ENCODE measurements at places on chromosomes 6 and 20. TPM values are rescaled to one million over a fixed set of nuclear protein-coding genes. Genes with fewer than 3 reads are reported as not detected.

GRCh38 chr6:145673504-145673903 is 61.8 kb downstream of the EPM2A start:
- no peak for DNase-seq

GRCh38 chr6:167815296-167815980 is 11.3 kb upstream of the AFDN start:
- no peak for DNase-seq

The RPS6KA2 gene
- 53.7 TPM for total RNA-seq

The TMEM170B gene
- 3.6 TPM for total RNA-seq

GRCh38 chr20:14580418-14581074 is 243.1 kb upstream of the FLRT3 start:
- DNase-seq = no peak

The SNAI1 gene
- 0.78 TPM for total RNA-seq

The LIME1 gene
- total RNA-seq = 14.0 TPM

DNA sequence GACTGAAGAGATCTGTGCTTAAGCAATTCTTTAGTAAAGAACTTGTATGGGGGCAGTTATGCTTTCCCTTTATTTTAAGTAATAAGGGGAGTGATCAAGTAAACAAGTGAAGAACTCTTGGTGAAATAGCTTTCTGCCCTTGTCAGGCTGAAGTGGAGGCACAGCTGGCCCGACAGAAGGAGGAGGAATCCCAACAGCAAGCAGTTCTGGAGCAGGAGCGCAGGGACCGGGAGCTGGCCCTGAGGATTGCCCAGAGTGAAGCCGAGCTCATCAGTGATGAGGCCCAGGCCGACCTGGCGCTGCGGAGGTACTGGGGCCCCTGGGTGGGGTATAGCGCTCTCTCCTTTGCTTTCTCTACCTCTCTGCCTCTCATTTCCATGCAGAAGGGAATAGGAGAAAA is 143.3 kb downstream of the MYO6 start:
- DNase-seq = no peak

The DYNLT2 gene
- total RNA-seq = 3.6 TPM

The QKI gene
- 60.4 TPM for total RNA-seq

The GRM1 gene
- under 0.01 TPM for total RNA-seq

- DNase-seq = no peak
These were observed 6.3 kb downstream of the TASP1 start for GRCh38 chr20:13632431-13632830.

The PROKR2 gene
- not detected for total RNA-seq

The ELOVL4 gene
- not detected for total RNA-seq

The IDH3B gene
- 77.1 TPM for total RNA-seq

The PARD6B gene
- total RNA-seq = 8.6 TPM

The TCP11 gene
- total RNA-seq = not detected

The GJA1 gene
- total RNA-seq = 14.8 TPM

The MEI4 gene
- total RNA-seq = 3.3 TPM

The RAET1E gene
- total RNA-seq = not detected

DNA sequence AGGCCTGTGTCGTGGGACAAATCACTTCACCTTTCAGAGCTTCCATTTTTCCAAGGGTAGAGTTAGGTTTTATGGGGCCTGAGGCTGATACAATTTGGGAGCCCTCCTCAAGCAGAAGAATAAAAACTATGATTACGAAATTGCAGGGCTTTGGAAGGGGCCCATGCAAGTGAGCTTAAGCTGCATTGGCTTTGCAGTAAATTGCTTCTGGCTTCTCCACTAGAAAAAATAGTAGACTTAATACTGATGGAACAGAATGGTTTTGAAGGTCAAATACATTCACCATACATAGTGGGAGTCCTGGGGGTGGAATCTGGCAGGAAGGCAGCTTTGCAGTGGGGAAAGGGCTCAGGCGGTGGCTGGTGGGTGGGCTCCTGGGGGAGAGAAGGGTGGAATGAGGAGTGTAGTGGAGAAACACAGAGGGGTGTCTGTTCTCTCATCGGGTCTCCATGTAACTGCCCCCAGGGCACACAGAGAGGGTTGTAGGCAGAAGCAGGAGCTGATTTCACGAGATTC is 55.9 kb upstream of the RNF24 start:
- no peak for DNase-seq

GRCh38 chr20:19690462-19690861 is 67.6 kb upstream of the RIN2 start:
- no peak for DNase-seq

The BTNL2 gene
- total RNA-seq = not detected

The GPR63 gene
- 1.3 TPM for total RNA-seq

DNA sequence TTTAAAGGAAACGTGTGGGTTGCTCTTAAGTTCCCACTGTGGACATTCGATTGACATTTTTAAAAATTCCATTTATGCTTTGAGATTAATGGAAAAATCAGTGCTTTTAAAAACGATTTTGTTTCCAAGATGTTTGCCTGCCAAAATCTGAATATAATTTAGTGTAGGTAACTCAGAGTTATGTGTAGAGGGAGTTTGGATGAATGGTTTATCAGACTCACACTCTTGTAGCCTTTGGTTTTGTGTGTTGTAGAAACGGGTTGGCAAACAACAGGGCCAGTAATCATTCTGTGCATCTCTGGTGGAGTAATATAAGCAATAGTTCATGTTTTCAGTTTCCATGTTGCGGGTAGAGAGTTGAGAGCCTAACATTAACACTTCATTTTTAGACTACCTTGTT is 140.6 kb downstream of the RPS12 start:
- no peak for DNase-seq

The PIM1 gene
- 7.3 TPM for total RNA-seq

DNA sequence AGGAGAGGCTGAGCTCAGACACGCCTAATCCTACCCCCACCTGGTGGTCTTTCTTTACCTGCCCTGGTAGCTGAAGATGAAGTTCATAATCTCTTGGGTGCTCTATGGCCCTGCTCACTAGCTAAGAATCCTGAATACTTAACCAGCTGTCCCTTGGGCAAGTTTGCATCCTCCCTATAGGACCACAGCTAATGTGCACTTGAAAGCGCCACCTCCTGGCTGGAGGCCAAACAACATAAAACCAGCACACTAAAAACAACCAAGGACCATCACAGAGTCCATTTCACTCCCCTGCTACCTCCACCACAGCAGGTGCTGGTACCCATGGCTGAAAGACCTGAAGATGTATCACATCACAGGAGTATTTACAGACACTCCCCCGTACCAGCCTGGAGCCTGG is 155.5 kb upstream of the SLC24A3 start:
- DNase-seq = no peak

- DNase-seq = peak; percentile 71
These were observed 76.6 kb downstream of the ANKEF1 start for GRCh38 chr20:10111139-10111958.

DNA sequence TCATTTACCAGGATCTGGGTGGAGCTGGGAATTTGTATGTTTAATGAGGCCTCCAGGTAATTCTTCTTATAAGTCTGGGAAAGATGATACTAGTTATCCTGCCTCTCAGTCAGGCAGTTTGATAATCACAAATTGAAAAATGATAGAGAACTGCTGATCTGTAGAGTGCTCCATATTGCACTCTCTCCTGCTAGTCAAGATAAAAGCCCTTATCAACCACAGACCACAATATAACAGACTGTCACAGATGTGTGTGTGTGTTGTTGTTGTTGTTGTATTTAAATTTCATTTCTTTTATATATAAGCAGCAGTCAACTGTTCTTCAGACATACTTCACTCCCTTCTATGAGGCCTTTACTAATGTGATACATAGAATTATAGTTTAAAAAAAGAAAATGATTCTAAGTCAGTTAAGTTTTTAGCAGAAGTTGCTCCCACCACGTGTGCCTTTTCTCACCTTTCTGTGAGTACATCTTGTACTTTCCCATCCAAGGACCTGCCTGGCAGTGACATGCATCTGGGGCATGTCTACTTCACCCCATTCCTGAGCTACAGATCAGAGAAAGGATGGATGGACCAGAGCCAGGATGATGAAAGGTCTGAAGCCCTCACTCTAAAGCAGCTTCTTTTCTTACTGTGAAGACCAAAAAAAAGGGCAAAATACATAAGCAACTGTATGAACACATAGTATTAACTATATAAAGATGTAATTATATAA is 29.8 kb downstream of the TENT5A start:
- no peak for DNase-seq

- DNase-seq = no peak
These were observed 6.8 kb upstream of the PI16 start for GRCh38 chr6:36947570-36948351.

GRCh38 chr20:55961376-55962330 is 43.7 kb downstream of the CBLN4 start:
- peak; percentile 33 for DNase-seq

The CLVS2 gene
- under 0.01 TPM for total RNA-seq

DNA sequence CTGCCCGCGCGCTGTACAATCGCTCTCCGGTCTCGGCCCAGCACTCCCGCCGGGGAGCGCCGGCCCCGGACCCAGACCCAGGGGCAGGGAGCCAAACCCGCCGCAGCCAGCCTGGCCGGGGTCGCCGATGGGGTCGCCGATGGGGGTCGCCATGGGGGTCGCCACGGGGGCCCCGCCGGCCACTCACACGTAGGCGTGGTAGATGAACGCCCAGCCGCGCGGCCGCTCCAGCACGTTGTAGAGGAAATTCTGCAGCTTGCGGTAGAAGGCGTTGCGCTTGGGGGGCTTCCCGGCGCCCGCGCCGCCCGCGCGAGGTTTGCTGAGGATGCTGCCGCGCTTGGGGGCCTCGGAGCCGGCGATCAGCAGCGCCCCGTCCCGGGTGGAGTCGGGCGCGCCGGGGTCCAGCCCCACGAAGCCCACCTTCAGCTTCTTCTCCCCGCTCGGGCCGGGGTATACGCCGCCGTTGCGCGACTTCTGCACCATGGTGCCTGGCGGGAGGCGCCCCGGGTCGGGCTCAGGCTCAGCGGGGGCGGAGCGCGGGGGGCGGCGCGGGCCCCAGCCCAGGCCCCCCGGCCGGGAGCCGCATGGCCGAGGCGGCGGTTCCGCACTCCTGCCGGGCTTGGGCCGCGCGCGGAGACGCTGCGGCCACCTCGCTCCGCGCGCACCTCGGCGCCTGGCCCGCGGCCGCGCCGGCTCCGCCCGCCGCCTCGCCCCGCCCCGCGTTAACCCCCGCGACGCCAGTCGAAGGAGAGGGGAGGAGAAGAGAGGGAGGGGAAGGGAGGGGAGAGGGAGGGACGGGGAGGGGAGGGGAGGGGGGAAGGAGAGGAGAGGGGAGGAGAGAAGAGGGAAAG is at the start of gene KCNQ2:
TSS of gene KCNQ2 (minus strand) at position 675 of the 851 bp plus-strand sequence. CDS start at position 483, 192 bp downstream.
- no peak for DNase-seq

All from body of pancreas (tissue), 4 donors.